Glutamatergic neuron (in vitro differentiated cells): ENCODE measurements at places on chromosomes 6 and 20. TPM values are rescaled to one million over a fixed set of nuclear protein-coding genes. Genes with fewer than 3 reads are reported as not detected.

The MYB gene
- total RNA-seq: 0.56 TPM

The CLVS2 gene
- total RNA-seq: 18.6 TPM

GRCh38 chr20:64077094-64077493 is 2.2 kb downstream of the RGS19 start:
- peaks cover 6% of the 10 kb centered on the region for H3K4me1 ChIP-seq
- no peak overlapping the region for H3K4me3 ChIP-seq
- H3K36me3 ChIP-seq: no peaks in the 10 kb centered on the region
- DNase-seq: no peak

- H3K36me3 ChIP-seq: peaks cover 6% of the 10 kb centered on the region
- no peak for DNase-seq
- H3K4me3 ChIP-seq: no peak overlapping the region
- H3K27me3 ChIP-seq: no peaks in the 10 kb centered on the region
- H3K27ac ChIP-seq: no peak overlapping the region
Measured at GRCh38 chr6:155706341-155706740, 250.7 kb upstream of the NOX3 start.

GRCh38 chr6:134080171-134080795 is 27.9 kb upstream of the SLC2A12 start:
- no peak for DNase-seq
- H3K4me3 ChIP-seq: no peak overlapping the region
- no peak overlapping the region for H3K27ac ChIP-seq
- no peaks in the 10 kb centered on the region for H3K4me1 ChIP-seq

DNA sequence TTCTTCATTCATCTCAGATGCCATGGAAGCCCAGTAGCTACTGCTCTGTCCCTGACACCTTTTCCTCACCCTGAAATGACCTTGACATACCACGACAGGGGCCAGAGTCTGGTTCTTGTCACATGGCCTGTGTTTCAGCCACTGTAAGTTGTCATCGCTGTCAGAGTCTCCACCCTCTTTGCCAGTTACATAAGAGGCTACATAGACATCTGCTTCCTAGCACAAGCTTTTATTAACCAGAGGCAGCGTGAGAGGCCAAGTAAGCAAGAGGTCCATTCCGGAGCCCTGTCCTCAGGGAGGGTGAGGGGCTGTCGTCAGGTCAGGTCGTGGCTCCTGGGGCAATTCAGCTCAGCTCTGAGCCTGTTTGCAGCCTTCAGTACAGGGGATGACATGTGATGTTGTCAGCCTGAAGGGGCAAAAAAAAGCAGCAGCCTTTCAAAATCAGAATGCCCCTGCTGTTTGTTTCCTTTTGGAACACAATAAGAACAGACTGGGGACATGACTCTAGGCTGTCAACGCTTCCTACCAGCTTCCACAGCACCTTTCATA is 146.3 kb downstream of the MTFR2 start:
- H3K4me3 ChIP-seq: peak overlapping the region; percentile 35
- H3K27me3 ChIP-seq: peaks cover 2% of the 10 kb centered on the region
- H3K4me1 ChIP-seq: peaks cover 21% of the 10 kb centered on the region

- no peaks in the 10 kb centered on the region for H3K36me3 ChIP-seq
- peaks cover 4% of the 10 kb centered on the region for H3K27me3 ChIP-seq
- no peak overlapping the region for H3K4me3 ChIP-seq
- H3K4me1 ChIP-seq: peaks cover 44% of the 10 kb centered on the region
Measured at GRCh38 chr6:90375681-90376439, 79.2 kb upstream of the BACH2 start.

DNA sequence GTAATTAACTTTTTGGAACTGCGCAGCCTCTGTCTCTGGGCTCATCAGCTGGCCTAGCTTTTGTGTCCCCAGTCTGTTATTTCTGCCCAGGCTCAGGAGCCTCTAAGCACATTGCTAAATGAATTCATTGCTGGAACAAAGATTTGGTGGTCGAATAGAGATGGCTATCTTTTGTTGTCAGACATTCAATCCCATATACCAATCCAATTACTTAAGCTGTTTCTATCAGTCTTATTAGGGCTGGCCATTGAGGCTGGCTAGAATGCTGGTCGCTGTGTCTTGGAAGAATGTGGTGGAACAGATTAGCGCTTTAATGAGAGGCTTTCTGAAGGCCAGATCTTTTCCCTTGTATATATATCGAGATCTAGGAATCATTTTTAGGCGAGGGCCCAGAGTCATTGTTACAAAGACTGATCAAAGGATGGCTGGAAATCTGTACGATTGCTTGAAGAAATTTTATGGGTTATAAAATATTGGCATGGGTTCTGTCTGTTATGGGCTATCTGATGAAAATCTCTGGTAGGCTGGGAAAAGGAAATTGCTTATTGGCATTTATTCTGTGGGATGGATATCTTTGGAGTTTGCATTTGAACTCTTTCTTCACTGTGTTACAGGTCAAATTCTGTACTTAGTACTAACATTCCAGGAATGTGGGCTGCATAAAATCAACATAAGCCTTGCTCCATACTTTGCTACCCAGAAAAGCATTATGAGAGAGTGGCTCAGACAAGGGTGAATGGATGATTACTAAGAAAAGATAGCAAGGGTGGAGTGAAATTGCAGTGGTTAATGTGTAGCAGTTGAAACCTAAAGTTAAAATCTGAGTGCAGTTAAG is 34.8 kb upstream of the JAG1 start:
- no peaks in the 10 kb centered on the region for H3K27me3 ChIP-seq
- no peaks in the 10 kb centered on the region for H3K36me3 ChIP-seq
- no peak for DNase-seq
- peaks cover 10% of the 10 kb centered on the region for H3K4me1 ChIP-seq

DNA sequence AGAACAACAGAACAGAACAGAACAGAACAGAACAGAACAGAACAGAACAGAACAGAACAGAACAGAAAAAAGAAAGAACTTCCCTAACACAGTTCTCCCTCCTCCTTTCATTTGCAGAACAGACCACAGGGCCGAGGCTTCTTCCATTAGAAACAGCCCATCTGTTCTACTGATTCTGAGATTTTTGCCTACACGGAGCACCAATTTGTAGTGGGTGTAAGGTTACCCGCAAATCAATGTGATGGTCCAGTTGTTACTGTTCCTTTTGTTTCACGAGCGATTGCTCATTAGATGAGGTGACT is 734 bp upstream of the OGFRL1 start:
- no peaks in the 10 kb centered on the region for H3K36me3 ChIP-seq
- H3K27me3 ChIP-seq: peaks cover 7% of the 10 kb centered on the region
- H3K4me1 ChIP-seq: peaks cover 29% of the 10 kb centered on the region
- H3K4me3 ChIP-seq: peak overlapping the region; percentile 77

GRCh38 chr20:59165891-59166709 is 2.5 kb downstream of the ZNF831 start:
- no peak overlapping the region for H3K27ac ChIP-seq
- H3K4me3 ChIP-seq: no peak overlapping the region
- DNase-seq: no peak
- H3K4me1 ChIP-seq: no peaks in the 10 kb centered on the region
- peaks cover 6% of the 10 kb centered on the region for H3K36me3 ChIP-seq

- DNase-seq: no peak
- no peaks in the 10 kb centered on the region for H3K27me3 ChIP-seq
- H3K4me3 ChIP-seq: no peak overlapping the region
- H3K4me1 ChIP-seq: no peaks in the 10 kb centered on the region
- no peaks in the 10 kb centered on the region for H3K36me3 ChIP-seq
Measured at GRCh38 chr6:96755096-96755495, 82.2 kb downstream of the GPR63 start.

- no peak overlapping the region for H3K4me3 ChIP-seq
- no peaks in the 10 kb centered on the region for H3K36me3 ChIP-seq
- peak overlapping the region; percentile 5 for H3K27ac ChIP-seq
- peaks cover 5% of the 10 kb centered on the region for H3K27me3 ChIP-seq
- no peak for DNase-seq
- peaks cover 16% of the 10 kb centered on the region for H3K4me1 ChIP-seq
Measured at GRCh38 chr20:36819659-36820058, 46.1 kb upstream of the DSN1 start.
